ENCODE measurements at places on chromosomes 4 and X.

DNA sequence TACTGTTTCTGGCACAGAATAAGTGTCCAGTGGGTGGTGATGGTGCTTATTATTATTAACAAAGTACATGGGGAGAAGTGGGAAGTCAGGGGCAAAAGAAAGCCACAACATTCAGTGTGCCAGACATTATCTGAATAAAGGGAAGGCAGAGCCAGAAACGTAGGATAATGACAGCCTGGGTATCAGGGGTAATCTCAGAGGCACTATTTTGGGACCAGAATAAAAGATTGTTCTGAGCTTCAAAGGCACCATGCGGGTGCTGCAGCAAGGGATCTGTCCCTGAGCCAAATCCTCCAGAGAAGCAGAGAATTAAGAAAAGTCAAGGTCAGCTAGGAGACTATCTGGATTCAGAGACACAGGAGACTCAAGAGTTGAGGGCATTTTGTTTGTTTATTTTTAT lies 328.8 kb upstream of the GATB start:
- DNase-seq: peak; percentile 6

GRCh38 chrX:105120463-105120862 lies 100.0 kb downstream of the TEX13A start:
- no peak for DNase-seq

DNA sequence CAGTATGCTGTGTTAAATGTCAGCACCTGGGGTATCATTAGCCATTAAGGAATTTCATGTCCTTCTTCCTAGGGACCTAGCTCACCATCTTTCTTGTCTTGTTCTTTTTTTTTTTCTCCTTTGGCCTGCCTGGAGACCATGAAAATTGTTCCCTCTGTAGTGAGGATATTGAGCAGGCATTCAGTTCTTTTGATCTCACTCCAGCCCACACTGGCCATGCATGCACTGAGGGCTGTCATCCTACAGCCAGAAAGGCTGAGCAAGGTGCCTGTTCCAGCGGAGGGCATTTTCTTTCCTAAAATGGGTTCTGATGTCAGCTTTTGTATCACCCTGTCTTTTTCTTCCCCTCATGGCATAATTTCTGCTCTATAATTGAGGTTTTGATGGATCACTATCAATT lies 275.9 kb upstream of the HAND2 start:
- no peak for DNase-seq

- peak; percentile 61 for DNase-seq
These were observed 77.6 kb downstream of the RASL11B start for GRCh38 chr4:52939739-52940138.

- DNase-seq: no peak
These were observed 49.7 kb downstream of the RBM47 start for GRCh38 chr4:40579983-40580382.

- no peak for DNase-seq
These were observed 287.2 kb downstream of the INPP4B start for GRCh38 chr4:142558851-142559250.

GRCh38 chrX:136828830-136829229 lies 48.1 kb upstream of the ARHGEF6 start:
- no peak for DNase-seq

DNA sequence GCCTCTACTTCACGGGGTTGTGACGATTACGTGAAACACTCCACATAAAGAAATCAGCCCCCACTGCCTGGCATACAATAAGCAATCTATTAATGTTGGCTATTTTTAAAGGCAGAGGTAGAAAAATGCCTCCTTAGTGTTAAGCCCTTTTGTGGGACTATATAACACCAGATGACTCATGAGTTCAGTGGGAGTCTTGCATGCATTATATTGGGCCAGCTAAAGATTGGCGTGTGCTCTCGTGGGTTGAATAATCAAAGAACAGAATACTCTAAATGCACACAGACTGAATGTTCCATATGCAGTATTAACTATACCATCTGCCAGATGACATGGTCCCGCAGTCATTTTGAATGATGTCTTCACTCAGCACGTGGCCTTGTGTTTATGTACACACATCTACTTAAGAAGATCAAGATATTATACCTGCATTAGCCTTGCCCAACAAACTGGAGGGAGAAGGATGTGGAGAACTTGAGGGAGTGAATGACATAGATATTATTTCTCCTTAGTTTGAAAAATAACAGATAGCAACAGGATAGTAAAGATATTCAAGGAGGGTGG lies 85.0 kb upstream of the MYOZ2 start:
- peak; percentile 7 for DNase-seq

DNA sequence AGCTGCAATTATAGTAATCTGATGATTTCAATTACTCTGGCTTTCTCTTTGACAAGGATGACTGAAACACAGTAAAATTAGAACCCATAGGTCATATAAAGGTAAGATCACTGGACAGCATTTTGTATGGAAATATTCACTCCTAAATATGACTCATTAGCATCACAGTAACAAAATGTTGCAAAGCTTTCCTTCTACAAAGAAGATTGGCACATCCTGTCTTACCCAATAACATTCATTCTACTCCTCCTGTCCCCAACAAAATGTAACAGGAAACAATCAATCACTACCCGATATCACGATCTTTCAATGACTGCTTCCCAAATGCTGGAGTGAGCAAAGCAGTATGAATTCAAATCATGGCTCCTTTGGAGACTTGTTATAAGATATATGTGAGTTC lies 95.3 kb downstream of the FANCB start:
- DNase-seq: no peak

DNA sequence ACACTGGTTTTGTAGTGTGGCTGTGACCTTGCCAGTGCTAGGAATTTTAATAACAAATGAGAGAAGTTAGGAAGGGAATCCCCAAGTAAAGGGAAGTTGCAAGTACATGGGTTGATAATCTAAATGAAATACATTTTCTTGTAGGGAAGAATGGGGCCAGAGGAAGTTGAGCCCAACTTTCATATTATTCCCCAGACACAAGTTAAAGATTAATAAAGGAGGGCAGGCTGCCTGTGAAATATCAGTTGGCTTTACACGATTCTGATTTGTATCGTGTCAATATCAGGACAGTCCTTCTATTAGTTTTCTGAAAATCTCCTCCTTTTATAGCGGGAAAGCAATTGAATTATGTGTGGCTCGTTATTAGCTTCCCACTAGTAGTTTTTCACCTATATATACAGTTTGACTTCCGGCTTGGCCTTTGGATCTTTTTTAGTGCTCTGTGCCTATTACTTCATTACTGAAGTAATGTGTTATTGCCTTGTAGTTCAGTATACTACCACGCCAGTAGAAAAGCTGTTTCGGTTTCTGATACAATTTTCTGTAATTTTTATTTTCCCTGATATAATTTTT lies 1.7 kb downstream of the PDLIM5 start:
- DNase-seq: no peak

- DNase-seq: no peak
These were observed 1568.6 kb upstream of the PCDH7 start for GRCh38 chr4:29151584-29151983.

GRCh38 chrX:153870791-153871360 lies 15.1 kb downstream of the L1CAM start:
- no peak for DNase-seq

GRCh38 chr4:107363125-107363524 lies 327.0 kb upstream of the DKK2 start:
- DNase-seq: no peak

- DNase-seq: no peak
These were observed at the start of gene CYSLTR1 for GRCh38 chrX:78327370-78328086. TSS of gene CYSLTR1 (minus strand) at chrX:78327611. CDS start at chrX:78273746, 53,865 bp downstream.

GRCh38 chrX:69068301-69069085 lies 96.8 kb downstream of the PJA1 start:
- DNase-seq: no peak

- peak; percentile 58 for DNase-seq
These were observed 643 bp downstream of the SRP72 start for GRCh38 chr4:56468097-56468422.

DNA sequence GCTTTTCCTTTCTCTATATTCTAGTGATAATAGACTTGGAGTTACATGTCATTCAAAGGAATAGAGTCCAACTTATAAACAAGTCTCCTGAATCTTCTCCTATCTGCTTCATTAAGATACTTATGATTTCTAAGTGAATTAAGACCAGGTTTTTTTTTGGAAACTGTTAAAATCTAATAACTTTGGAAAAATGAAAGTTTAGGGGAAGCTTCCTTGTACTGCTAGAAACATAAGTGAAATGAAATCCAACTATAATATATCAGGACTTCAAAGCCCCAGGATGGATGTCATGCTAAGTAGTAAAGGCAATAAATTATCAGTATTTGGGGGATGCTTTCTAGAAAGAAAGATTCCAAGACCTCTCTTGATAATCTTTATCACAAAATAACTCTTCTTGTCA lies 24.8 kb downstream of the GRIA2 start:
- no peak for DNase-seq

GRCh38 chrX:31178769-31179125 lies 106.9 kb upstream of the FTHL17 start:
- DNase-seq: no peak

- DNase-seq: no peak
These were observed 95.1 kb upstream of the DGKK start for GRCh38 chrX:50565718-50566117.

DNA sequence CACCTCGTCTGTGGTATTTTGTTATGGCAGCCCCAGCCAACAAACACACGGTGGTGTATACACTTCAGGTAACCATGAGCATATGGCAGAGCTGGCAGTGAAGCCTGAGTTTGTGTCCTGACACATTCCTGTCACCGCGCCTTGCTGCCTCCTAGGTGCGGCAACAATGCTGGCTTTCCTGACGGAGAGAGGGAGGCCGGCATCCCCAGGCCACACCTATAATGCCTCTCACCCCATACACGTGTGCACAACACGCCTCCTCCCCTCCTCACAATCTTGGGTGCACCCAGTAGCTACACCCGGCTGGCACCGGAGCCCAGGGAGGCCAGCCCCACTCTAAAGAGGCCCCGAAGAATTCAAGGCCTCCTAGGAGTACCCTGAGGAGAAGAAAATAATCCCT lies 158.5 kb downstream of the NSUN7 start:
- DNase-seq: no peak

GRCh38 chr4:164977243-164978164 lies at the start of gene TRIM61:
TSS of gene TRIM61 (minus strand) at chr4:164977657. CDS start at chr4:164970002, 7,655 bp downstream.
- no peak for DNase-seq

- DNase-seq: no peak
These were observed 283.8 kb downstream of the TRIML1 start for GRCh38 chr4:188423039-188423438.

- DNase-seq: peak; percentile 7
These were observed 141.0 kb downstream of the ARX start for GRCh38 chrX:24874604-24875247.

DNA sequence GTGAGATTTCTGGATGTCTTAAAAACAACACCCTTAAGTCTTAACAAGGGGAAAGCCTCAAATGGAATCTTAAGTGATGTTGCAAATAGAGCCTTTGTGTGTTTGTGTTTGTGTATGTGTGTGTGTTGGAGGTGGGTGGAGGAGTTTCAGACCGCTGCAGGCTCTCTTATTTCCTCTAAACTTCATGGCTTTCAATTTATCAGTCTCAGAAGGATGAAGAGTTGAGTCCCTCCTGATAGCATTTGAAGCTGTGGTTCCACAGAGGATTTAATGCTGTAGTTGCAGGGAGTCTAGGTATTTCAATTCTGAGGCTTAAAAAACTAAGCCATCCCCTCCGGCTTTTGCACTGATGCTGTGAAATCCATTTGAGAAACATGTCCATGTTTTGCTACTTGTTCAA lies 4.3 kb upstream of the AGA start:
- peak; percentile 37 for DNase-seq

DNA sequence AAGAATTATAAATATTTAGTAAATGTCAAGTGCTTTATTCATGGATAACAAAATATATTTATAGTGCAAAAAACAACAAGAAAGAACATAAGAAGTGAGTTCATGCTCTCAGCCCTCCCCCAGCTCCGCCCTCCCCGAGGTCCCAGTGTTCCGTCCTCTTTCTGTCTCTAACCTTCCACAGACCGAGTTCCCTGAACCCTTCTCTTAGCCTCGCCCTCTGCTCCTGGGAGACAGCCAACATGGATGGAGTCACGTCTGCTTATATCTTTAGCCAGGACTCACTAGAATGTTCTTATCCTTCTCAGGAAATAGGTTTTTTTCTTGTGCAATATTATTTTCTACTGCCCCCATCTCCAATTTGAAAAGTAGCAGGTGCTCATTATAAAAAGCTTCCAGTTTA lies 40.1 kb upstream of the HELT start:
- DNase-seq: no peak

DNA sequence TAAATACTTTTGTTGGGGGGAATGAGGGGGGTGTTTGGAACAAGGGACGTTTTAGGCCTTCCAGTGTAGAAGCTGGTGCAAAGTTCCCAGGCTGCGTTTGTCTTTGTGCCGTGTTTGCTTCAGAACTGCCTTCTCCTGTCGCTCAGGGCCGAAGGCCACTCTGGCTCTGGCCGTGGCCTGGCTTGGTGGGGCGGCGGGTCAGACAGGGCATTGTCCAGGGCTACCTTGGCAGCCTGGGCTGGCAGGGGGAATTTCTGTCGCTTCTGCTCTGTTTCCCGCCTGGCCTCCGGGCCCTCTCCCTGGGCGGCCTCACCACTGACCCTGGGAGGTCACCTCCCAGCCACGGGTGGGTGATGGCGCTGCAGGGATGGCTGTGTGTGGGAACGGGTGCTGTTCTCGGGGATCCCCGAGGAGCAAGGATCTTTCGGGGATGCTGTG lies 140.0 kb downstream of the COL4A6 start:
- no peak for DNase-seq

GRCh38 chr4:36385951-36386571 lies 104.6 kb downstream of the DTHD1 start:
- DNase-seq: no peak

DNA sequence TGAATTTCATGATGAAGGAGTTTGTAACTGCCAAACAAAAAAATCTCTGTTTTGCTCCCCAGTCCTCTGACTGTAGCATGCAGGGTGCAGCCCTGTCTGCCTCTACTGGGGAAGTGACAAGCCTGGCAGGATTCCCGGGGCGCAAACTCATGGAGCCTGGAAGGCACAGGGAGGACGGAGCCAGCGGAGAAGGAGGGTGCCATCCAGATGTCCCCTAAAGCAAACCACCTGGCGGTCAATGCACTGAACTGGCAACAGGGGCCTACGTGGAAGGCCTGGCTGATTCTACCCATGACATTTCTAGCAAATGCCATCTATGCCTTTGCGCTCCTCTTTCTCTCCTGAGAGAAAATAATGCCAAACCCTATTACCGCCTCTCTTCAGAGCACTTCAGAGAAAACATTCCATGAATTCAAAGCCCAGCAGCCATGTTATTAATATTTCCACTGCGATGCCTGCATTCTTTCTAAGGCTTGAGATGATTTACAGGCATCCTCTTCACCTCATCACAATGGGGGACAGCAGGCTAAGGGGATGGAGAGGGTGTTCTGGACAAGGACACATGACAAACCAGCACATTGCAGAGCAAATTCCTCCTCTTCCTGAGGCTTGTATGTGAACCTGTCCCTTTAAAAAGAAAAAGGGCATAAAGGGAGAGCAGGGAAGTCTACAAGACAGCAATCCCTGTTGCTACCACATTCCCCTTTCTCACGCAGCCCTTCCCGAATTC lies 329.3 kb upstream of the NOCT start:
- no peak for DNase-seq

DNA sequence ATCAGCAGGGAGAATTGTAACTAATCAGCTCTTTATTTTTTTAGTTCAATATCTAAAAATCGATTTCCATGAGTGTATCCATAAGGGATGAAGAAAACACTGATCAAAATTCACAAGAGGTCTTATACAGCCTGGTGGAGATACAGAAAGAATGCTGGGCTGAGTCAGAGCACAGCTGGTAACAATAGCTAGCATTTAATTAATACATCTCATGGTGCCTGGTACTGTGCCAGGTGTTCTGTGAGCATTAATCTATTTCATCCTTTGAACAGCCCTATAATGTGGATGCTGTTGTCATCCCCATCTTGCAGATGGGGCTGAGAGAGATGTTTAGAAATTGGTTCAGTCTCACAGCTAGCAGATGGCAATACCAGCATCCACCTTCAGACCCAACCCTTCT lies 250.9 kb upstream of the RPS6KA3 start:
- no peak for DNase-seq

Data from NCI-H69 (cell line).